Astrocyte (in vitro differentiated cells and primary cell): ENCODE measurements at places on chromosomes 6 and 20. TPM values are rescaled to one million over a fixed set of nuclear protein-coding genes. Genes with fewer than 3 reads are reported as not detected.

DNA sequence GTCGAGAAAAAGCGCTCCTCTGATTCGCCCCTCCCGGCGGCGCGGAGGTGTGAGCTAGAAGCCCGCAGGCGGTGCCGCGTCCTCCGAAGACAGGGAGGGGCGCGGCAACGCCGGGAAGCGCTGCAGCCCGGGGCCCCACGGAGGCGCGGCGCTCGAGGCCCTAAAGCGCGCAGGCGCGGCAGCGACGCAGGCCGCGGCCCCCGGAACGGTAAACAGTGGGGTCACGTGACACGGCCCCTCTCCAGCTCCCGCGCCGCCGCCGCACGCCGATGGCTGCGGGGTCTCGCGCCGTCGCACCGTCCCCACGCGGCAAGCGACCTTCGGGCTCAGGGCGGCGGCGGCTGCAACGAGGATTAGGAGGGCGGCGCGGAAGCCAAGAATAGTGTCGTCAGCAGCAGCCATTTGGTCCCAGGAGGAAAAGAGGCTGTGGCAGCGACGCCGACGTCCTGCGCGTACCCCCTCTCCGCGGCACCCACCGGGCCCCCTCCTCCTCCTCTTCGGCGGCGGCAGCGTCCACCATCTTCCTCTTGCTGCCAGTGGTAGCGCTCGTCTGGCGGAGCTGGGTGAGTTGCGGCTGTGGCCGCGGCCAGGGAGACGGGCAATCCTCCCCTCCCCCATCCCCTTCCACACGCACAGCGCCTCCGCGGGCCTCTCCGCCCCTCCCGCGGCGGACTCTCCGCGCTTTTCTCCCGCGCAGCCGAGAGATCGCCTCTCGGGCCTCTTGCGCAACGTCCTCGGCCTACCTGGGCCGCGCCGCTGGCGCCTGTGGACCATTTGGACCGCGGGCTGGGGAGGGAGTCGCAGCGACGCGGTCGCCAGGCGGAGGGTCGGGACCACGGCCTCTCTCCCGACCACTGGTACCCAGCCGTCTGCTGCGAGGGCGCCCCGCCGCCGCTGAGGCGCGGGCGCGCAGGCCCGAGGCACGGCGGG is at the start of gene PHF3:
PHF3 (plus strand) TSS at position 215 of the 930 bp plus-strand sequence. CDS start 10,750 bp downstream, outside the sequence.
- DNase-seq: peak; percentile 76

DNA sequence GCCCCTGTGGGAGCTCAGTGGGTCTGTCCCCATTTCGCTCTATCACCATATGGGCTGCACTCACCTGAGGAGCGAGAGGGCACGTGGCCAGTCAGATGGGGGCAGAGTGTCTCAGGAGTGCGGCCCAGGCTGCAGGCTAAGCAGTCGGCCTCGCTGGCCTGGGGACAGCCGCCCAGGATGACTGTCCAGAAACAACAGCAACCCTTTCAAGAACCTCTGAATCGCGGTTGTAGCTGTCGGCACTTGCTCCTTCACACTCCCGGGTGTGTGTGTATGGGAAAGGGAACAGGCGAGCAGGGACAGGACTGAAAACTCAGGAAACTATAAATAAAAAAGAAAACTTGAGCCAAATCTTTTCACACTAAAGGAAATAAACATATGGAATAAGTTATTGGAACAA is 63.1 kb downstream of the TFAP2A start:
- no peak for DNase-seq

- peak; percentile 71 for DNase-seq
These were observed 34.5 kb upstream of the HBS1L start for GRCh38 chr6:135088818-135089809.

DNA sequence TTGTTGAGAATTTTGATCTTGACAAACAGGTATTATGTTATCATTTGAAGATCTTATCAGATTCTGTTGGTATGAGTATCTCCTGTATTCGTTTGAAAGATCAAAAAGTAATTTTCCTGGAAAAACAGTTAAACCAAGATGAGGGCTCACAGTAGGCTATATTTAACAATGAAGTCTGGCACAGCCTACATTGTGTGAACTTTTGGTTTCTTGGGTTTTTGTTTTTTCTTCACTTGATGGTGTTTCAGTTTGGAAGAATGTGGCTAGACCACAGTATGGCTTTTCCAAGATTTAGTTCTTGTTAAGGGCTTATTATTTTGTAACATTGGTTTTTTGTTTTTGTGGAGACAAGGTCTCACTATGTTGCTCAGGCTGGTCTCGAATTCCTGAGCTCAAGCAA is 306.4 kb downstream of the CDKAL1 start:
- peak; percentile 90 for DNase-seq

GRCh38 chr6:121619013-121619412 is 183.6 kb downstream of the GJA1 start:
- DNase-seq: no peak

DNA sequence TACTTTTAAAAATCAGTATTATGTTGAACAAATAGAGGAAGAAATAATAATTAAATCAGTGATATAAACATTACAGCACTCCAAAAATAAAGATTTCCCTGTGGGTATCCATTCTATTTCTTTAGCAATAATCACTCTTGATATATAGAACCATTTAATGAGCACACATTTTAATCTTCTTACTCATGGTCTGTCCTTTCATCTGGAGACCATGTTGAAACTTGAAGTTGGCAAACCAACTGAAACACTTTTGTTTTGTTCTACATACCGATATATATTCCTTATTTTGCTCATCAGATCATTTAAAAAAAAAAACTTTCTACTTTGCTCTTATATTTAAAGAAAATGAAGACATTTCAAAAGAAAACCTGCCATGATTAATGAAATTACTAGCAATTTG is 13.4 kb downstream of the C6orf58 start:
- no peak for DNase-seq

- DNase-seq: no peak
These were observed 1932.2 kb upstream of the DEFB115 start for GRCh38 chr20:29325304-29325640.

- no peak for DNase-seq
These were observed 22.9 kb downstream of the HLA-DRA start for GRCh38 chr6:32462609-32463008.

- DNase-seq: peak; percentile 45
These were observed at the start of gene PLAGL1 for GRCh38 chr6:144008120-144008811. Gene PLAGL1, minus strand, starts transcription at chr6:144008259. Its CDS starts 60,123 bp downstream, at chr6:143948136.

DNA sequence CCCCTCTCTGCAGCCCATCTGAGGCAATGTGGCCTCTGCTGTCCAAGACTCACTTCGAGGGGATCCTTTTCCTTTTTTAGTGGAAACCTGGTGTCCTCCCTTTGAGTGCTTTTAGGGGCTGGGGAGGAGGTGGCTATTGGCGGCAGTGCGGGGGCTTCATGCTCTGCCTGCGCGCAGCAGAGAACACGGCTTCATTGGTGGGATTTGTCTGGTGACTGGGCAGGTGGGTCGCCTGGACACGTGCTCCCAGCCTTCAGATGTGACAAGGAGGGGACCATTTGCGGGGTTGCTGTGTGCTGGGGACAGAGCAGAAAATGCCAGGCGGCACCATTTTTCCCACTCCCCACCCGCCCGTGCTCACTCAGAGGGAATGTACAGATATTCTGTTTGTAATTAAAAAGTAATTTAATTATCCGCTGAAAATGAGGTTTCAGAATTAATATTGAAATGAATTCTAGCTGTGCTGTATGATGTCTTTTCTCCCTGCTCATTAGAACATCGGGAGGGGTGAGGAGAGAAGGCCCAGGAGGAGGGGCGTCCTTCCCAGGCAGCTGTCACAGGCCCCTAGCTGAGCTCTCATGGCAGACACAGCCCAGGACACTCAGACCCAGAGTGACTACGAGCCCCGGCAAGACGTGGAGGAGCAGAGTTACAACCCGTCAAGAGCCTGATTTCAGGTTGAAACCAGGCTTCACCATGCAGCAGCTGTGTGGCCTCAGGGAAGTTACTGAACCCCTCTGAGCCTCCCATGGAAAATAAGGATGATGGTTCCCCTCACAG is 417.2 kb upstream of the SULF2 start:
- DNase-seq: no peak

The DLGAP4 gene
- 129 and 135 TPM in 2 replicates for total RNA-seq

The PRIM2 gene
- 11.9 TPM in 2 replicates for total RNA-seq

The SEL1L2 gene
- not detected in 2 replicates for total RNA-seq

The DSP gene
- total RNA-seq: 468 and 555 TPM in 2 replicates

The ANKEF1 gene
- 2.6 and 3.4 TPM in 2 replicates for total RNA-seq
